Thymus (tissue), 14 donors: ENCODE measurements at places on chromosomes 7 and 10.

DNA sequence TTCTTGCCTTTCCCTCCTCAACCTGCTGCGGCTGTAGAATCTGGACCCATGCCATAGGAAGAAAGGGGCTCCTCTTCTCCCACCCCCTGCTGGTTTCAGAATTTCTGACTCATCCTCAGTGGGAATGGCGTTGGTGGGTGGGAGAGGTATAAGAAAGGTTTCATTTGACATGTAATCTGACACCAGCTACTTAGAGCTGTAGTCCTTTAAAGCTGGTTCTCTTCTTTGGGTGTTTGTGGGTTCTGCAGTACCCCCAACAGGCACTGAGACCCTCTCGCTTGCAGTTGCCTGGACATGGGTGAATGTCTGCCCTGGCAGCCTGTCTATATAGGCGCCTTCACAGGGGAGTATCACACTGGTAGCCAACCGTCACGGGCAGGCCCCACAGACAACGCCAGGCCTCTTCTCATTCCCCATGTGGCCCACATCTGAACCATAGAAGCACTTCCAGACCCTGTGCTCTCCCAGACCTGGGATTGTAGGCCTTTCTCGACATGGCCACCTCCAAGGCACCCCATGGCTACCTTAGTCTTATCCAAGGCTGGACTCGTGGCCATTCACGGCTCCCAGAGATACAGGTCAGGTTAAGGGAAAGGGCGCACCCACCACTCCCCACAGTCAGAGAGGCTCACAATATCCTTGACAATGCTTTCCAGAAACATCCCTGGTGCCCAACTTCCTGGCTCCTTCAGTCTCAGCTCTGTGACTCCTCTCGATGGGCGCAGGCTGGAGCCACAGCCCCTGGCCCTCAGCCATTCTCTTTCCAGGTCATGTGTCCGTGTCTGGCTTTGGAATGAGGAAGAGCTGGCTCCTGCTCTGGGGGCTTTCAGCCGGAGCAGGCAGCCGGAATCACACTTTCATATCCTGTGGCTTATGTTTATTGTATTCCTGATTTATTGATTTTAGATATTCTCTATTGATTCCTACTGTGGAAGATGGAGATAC lies 17.5 kb downstream of the ZNF862 start:
- DNase-seq, result no peak

DNA sequence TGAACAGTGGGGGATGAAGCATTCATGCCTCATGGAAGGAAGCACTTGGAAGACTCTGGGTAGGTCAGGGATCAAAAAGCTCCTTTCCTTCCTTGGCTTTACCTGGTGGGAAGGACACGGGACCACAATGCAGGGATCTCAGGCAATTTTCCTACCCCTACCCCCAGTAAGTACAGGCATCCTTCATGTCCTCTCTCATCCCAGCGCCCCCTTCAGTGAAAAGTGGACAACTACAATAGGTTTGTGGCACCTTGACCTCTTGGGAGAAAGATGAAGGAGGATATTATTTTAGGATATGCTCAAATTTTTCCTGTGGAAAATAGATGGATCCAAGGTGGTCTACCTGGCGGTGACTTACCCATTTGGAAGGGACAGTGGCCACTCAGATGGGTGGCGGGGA lies 16.5 kb downstream of the AFAP1L2 start:
- no peak for DNase-seq

- DNase-seq, result no peak
These were observed 137.8 kb upstream of the GALNT17 start for GRCh38 chr7:70994176-70994575.

DNA sequence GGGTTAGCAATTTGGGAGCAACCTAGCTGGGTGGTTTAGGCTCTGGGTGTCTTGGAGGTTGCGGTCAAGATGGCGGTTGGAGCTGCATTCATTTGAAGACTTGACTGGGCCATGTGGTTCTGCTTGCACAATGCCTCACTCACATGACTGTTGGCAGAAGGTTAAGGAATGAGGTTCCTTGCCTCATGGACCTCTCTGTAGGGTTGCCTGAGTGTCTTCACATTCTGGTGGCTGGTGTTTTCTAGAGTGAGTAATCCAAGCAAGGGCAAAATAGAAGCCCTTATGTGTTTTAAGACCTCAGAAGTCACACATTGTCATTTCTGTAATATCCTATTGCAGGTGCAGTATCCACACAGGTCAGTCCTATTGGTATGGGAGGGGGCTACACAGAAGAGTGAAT lies 52.0 kb downstream of the CDK14 start:
- DNase-seq, result no peak

- DNase-seq, result no peak
These were observed 281.8 kb downstream of the HDAC9 start for GRCh38 chr7:18777314-18777713.
